T-cell (primary cell): ENCODE measurements at places on chromosomes 4 and X.

DNA sequence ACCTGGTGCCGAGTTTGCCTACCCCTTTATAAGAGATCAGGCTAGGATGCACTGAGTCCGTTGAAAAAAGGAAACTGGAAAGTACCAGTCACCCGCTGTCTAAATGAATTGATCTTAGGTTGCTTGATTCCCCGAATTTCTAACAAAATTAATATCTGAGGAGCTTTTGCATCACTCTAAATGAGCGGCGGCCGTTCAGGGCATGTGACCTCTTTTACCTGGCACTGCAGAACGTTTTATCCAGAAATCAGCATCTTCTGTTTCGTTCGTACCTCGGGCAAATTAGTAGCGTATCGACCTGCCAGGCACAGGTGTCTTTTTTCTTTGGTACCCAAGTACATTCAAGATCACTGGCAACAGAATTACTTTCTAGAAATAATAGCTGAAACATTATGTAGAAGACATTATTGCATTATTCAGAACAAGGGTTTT, 876 bp downstream of the KLHL2 start:
- DNase-seq: peak; percentile 0

DNA sequence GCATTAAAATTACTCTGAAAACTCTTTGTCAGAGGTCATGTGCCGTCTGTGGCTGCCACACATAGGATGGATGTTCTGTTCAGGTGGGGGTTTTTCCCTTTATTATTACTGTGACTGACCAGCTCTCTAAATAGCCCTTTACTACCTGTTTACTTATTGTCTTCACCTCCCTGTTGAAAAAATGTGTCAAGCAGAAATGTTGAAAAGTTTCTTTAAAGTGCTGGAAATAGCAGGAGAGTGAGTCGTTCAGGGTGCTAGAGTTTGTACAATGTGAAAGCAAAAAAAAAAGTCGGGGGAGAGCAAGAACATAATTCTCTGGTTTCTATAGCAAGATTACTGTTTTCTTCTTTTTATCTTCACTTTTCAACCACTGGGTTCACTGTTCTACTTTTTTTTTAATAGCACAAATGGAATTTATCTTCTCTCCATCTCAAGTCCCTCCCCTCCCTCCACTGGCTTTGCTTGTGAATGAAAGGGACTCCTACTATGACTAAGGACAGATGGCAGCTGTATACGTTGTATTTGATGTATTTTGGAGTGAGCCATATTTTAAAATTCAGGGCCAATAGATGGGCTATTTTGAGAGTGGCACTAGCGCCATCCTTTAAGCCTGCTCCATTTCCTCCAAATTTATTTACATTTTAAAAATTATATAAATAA, 33.3 kb downstream of the ARX start:
- DNase-seq: no peak

- DNase-seq: no peak
Measured at GRCh38 chr4:149910604-149911350, 95.1 kb upstream of the IQCM start.

DNA sequence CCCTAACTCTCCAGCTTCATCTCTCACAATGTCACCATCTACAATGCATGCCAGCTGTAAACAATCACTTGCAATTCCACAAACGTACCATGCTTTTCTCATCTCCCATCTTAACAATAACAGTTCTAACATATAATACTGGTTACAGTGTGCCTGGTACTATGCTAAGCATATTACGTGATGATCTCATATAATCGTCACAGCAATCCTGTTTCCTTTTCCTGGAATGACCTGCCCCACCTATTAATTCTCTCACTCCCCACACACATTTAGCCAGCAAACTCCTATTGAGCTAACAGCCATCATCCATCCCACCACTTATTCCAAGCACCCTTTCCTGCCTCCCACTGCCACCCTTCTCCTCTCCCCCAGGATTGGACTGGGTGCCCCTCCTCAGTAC, 7.9 kb downstream of the JCHAIN start:
- DNase-seq: no peak

- DNase-seq: no peak
Measured at GRCh38 chr4:25172961-25173915, 13.0 kb upstream of the SEPSECS start.

DNA sequence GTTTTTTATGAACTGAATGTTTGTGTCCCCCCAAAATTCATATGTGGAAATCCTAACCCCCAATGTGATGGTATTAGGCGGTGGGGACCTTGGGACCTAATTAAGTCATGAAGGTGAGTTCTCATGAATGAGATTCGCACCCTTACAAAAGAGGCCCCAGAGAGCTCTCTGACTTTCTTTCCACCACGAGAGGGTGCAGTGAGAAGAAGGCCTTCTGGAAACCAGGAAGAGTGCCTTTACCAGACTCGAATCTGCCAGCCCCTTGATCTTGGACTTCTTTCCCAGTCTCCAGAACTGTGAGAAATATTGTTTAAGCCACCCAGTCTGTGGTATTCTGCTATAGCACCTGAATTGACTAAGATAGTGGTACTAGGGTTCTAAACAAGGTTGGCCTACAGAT, 40.8 kb downstream of the STK26 start:
- DNase-seq: no peak

- no peak for DNase-seq
Measured at GRCh38 chrX:69124108-69124507, 41.1 kb downstream of the PJA1 start.

DNA sequence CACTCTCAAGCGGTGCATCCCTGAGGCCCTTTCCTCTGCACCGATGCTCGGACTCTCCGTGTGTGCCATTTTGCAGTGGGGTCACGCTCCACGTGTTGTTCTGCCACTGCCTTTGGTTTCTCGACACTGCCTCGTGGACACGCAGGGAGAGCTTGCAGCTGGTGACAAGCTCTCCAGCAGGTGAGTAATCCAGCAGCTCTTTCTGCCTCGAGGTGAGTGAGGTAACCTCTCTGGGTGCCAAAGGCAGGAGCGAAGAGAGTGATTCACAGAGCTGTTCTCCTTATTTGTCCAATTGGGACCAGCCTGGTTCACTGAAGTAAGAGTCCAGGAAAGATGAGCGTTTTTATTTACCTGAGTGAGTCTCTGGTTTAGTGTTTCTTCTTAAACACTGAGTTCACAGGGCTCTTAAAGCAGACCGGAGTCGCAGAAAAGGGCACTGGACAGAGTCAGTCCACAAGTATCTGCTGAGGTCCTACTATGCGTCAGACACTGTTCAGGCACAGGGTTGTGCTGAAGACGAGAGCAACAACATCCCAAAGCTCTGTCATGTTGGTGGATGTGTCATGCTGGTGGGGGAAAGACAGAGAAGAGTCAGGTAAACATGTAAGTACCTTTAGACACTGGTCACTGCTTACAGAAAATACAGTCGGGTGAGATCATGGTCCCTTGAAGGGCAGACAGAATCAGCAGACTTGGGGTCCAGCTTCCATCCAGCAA, 61.8 kb downstream of the FHDC1 start:
- no peak for DNase-seq

- no peak for DNase-seq
Measured at GRCh38 chr4:119010909-119011606, 122.4 kb downstream of the SYNPO2 start.

DNA sequence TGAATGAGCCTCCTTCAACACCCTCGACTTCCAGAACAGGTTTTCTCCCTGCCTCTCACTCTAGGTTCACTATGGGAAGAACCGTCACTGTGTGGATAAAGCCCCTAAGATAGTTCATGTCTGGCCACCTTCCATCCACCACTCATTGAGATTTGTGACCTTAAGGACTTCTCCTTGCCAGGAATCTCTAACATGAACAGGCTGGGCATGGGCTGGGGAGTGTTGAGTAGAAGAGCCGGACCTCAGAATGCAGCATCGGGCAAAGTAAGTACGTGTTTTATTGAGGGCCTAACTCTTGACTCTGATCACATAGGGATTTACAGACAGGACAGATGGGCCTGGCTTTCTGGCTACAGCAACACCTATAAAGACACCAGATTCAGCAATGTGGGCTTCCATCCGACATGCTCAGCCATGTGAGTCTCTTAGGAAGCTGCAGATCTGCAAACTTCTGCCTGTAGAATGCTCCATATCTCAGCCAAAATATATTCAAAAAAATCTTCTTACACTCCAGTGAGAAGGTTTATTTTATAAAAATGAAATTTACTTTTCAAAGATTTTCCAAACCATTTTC, 26.4 kb upstream of the TRIM60 start:
- DNase-seq: no peak

GRCh38 chr4:76694056-76694455, 203.9 kb downstream of the SOWAHB start:
- DNase-seq: no peak

GRCh38 chrX:46941341-46941740, 29.1 kb downstream of the JADE3 start:
- DNase-seq: no peak

GRCh38 chrX:130080791-130081367, 29.4 kb downstream of the ELF4 start:
- DNase-seq: no peak

DNA sequence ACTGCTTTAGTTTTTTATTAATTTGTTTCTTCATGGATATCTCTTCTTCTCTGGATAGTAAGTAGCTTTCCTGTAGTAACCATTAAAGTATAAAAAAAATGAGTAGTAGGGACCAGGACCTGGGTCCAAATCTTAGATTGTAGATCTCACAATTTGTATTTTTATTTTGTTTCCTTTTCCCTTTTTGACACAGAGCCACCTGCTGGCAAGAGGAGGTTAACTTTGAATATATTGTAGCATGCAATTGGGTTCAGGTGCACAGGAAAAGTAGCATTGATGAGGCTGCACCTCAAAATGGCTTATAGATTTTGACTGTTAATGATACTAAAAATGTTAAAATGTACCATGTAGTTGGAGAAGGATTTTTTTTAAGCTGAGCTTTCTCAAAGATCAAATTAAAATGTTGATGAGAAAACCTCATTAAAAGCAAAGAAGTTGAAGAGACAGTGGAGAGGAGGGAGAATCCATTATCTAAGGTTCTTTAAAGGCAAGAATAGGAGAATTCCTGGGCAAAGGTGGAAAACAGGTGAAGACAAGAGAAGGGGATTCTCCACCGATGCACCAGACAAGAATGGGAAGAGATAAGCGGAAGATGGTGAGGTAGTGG, 48.3 kb upstream of the HPGDS start:
- DNase-seq: no peak

DNA sequence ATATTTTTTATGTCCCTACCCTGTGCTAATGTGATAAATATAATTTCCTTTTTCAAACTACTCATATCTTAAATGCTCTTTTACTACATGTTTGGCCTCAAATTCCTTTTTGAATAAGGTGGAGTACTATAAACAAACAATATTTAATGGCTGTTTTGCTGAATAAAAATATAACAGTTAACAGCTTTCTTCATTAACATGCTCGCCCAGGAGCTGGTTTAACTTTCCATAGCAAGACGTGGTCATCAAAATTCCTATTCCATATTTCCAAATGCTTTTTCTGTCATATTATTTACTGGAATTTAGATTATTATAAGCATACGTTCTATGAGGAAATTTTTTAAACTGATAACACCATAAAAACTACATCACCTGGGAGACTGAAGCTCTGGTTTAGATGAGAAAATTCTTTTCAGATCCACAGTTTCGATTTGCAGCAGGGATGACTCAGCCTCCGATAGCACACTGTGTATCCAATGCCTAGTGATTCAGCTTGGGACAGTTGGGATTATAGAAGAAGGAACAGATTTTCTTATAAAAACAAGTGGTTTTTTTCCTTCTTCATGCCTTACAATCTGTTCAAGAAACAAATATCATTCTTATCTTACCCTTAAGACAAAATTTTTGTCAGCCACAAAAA, 129.1 kb downstream of the FBXO8 start:
- no peak for DNase-seq

- DNase-seq: no peak
Measured at GRCh38 chr4:92399032-92399431, 95.3 kb downstream of the GRID2 start.

DNA sequence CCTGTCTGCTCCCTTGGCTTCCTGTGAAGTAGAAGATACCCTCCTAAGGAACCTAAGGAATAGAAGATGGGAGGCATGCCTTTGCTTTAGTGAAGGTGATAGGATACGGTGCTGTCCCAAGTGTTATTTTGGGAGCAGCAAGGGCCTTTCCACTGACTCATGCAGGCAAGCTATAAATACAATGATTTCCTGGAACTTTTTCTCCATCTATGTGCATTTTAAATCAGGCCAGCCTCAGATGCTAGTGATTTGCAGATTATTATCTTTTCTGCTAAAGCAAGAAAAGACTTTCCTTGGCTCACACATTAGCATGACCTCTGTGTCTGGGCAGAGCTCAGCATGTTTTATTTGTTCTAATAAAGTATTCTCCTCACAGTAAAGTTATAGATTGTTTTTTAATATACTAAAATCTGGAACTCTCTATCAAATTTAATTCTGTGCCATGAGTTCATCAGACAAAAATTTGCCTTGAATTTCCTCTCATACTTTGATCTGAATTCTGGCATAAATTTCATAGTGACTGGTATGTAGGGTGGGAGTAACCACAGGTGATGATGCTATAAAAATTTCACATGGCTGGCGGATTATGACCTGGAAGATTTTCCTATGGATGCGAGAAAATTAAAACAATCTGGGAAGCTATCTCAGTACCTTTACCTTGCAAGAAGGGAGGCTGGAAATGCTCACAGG, 131.7 kb downstream of the REPS2 start:
- no peak for DNase-seq

- no peak for DNase-seq
Measured at GRCh38 chr4:8345053-8345945, 75.7 kb downstream of the HTRA3 start.

GRCh38 chrX:153646620-153647373, at the start of gene DUSP9:
DUSP9 (plus strand) TSS chrX:153647203; CDS start chrX:153647954, 751 bp downstream.
- no peak for DNase-seq

- no peak for DNase-seq
Measured at GRCh38 chr4:91630054-91630453, 673.7 kb upstream of the GRID2 start.

DNA sequence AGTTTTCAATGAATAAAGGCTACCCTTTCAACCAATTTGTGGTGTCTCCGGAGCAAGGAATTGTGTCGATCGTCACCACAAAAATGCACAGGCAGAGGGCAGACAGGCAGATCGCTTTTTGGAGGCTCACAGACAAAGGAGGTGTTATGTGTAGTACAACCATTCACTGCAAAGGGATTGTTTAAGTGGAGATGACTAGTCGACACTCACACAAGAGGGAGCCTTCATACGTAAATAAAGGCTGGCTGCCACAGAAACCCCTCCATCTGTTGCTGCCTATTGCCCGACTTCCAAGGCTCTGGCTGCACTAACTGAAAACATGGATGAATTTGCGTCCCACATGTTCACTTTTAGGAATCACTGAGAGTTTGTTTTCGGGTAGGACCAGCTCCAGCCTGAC, 281.1 kb downstream of the NKX6-1 start:
- no peak for DNase-seq

DNA sequence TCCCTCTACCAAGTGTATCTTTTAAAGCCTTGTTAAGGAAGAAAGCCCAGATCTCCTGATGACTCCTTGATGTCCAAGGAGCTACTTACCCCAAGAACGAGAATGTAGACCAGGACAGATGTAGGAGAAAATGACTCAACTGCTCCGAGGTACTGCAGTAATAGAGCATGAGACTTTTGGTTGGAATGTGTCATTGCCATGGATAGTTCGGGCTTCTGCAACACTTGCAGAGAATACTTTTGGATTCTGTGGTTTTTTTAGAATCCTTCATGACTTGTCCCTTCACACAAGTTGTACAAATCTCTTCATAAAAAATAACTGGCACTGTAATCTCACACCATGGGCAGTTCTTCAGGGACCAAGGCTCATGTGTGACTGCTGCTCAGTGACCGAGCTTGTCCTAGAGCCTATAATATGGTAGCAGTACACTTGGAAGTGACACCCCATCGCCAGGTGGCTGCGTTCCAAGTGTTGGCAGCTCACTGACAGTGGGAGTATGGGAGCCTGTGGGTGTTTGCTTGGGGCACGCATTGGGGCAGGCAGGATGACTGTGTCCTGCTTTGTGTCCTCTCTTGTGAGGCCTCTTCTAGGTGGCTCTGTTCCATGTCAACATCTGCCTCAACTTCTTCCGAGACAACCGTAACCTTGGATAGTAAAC, 87.9 kb upstream of the WDR1 start:
- no peak for DNase-seq
